Left renal cortex interstitium (tissue), 4 donors: ENCODE measurements at places on chromosomes 12 and 14.
A peak's percentile ranks its signal among the peaks of the same experiment; 100 is the strongest.

DNA sequence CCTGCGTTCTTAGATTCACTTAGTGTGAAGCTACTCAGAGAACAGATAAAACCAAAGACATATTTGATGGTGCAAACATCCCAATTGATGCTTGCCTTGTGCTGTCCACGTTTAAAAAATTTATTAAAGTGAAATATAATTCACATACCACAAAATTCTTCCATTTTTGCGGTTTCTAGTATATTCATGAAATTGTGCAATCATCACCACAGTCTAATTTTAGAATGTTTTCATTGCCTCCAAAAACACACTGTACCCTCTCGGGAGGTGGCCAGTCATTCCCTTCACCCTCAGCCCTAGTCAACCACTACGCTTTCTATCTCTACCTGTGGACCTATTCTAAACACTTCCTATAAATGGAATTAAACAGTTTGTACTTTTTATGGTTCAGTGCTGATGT is 1109.2 kb downstream of the FLRT2 start:
- no peak for DNase-seq

DNA sequence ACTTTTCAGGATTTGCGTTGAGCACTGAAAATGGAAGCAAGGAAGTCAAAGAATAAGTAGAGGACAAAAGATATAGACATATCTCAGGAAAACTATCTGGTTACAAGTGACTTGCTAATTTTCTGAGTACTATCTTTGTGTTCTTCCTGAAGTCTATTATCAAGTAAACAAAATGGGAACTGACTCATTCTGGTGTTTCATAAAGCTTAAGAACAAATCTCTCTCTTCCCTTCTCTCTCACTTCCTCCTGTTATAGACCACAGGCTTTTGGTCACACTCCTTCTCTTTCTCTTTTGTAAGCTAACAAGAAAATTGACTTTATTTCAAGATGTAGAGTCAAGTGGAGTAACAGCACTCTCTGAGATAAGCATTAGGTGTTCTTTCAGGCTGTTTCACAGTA is 406.6 kb upstream of the SYT1 start:
- no peak for DNase-seq

GRCh38 chr14:94213021-94213420 is 38.9 kb downstream of the PPP4R4 start:
- no peak for DNase-seq

DNA sequence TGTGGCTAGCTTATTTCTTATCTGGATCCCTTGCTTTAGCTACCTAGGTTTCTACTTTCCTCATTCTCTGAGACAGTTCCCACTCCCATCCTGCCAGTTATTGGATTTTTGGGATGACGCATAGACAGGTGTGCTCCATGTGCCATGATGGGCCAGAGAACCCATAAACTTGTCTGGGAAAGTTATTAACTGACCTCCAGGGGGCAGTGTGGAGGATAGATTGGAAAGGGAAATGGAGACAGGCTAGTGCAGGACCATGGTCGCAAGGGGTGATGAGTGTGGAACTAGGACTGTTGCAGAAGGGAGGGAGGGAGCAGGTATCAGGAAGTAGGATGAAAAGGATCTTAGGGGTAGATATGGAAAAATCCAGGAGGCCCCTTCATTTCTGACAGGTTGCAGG is 80.3 kb downstream of the ESRRB start:
- no peak for DNase-seq

DNA sequence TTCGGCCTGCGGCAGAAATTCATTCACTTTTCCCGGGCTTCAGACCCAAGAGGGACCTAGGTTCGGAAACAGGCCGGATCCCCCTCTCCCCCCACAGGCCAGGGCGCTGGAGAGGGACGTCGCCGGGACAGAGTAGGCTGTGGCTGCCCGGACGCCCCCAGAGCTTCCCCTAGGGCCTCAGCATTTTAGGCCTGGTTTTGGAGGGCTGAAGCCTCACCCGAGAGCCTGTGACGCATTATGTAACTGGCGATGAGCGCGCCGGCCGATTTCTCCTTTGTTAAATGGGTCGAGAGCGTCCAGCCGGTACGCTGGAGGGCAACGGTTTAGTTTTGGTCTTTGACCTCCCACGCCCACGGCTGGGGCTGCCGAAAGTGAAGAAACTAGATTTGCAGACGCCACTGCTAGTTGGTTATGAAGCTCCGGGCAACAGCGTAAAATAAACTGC is 657 bp downstream of the PEBP1 start:
- DNase-seq, result peak; percentile 16

GRCh38 chr12:69553628-69554248 is 31.5 kb upstream of the CCT2 start:
- DNase-seq, result peak; percentile 18

DNA sequence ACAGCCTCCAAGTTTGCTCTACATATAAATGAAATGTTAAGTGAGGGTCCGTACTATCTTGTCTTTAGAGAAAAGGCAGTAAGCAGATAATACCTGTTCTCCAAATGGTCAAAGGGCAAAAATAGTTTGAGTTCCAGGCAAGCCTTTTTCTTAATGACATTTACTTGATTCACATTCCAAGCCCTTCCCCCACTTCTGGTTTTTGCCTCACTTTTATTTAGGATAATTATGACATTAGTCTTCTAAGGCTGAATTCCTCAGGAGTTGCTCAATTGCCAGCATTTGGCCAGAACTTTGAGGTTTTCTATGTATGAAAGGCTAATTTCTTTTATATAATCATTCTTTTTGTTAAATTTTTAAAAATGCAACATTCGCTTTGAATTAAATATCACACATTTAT is 62.5 kb upstream of the DUSP6 start:
- no peak for DNase-seq

GRCh38 chr14:21997300-21997699 is 323.7 kb upstream of the OR4E1 start:
- no peak for DNase-seq

DNA sequence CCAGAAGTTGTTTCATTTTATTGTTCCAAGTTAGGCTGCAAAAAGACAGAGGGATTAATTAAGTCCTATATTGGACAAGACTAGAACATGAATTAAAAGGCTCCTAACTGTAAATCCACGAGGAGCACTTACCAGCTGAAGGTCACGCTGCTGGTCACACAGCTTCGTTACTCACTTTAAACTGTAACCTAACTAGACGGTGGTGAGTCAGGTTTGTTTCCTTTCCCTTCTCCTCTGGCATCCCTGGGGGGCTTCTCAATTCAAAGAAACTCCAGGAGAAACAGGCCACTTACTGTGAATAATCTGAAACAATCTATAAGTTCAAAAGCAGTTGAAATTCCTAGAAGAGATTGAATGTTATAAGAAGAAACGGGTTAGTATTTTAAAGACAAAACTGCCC is 331.4 kb downstream of the BCAT1 start:
- DNase-seq, result no peak

DNA sequence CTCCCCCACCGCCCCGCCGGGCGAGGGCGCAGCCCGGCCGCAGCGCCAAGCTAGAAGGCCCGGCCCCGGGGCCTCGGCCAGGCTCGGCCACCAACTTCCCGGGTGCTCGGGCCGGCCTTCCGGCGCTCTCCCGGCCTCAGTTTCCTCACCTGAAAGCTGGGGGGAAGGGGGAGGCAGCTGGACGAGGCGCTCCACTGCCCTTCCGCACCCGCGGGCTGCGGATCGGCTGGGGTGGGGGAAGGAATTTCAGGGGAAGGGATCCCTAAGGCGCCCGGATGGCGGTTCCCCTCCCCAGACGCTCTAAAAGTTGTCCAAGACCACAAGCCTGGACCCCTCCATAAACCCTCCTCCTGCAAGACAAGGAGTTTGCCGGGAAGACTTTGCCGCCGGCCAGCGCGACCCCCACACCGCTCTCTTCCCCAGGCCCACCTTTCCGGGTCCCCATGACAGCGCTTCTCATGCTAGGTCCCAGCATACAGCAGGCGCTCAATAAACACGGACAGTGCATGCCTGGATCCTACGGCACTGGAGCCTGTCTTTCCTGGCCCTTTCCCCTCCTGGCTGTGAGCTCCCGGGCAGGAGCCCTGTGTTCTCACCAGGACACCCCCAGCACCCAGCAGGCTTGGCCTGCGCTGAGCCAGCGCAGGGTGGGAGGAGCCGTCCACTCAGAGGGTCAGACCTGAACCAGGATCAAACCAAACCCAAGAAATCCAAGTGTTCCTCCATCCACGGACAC is 18.1 kb downstream of the BEGAIN start:
- DNase-seq, result no peak

- no peak for DNase-seq
These were observed 256.9 kb downstream of the SYT1 start for GRCh38 chr12:79121486-79121885.

GRCh38 chr12:65533177-65533883 is 254.8 kb downstream of the MSRB3 start:
- DNase-seq, result no peak

- no peak for DNase-seq
These were observed 1.5 kb downstream of the CRIP1 start for GRCh38 chr14:105487986-105488777.

DNA sequence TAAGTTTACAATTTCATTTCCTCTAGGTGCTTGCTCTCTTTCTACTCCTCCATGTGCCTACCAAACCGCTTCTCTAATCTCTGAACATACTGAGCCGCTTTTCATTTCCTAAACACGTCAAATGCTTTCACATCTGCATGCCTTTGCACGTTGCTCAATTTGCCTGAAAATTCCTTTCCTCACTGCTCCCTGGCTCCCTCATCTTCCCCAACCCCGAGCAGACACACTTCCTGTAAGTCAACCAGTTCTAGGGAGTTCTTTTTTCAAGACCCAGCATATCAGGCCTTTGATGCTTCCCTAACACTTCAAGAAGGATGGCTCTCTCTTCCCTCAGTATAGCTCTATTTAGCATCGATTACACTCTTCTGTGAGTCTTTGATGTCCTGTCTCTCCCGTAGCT is 50.3 kb downstream of the LMO3 start:
- no peak for DNase-seq

DNA sequence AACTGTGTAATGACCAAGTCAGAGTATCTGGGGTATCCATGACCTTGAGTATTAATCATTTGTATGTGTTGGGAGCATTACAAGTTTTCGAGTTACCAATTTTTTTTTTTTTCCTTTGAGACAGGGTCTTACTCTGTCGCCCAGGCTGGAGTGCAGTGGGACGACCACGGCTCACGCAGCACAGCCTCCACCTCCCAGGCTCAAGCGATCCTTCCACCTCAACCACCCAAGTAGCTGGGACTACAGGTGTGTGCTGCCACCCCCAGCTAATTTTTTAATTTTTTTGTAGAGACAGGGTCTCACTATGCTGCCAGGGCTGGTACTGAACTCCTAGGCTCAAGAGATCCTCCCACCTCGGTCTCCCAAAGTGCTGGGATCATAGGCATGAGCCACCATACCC is 19.7 kb downstream of the SSH1 start:
- no peak for DNase-seq

- no peak for DNase-seq
These were observed 608.5 kb downstream of the TMEM121 start for GRCh38 chr14:106134886-106135285.

DNA sequence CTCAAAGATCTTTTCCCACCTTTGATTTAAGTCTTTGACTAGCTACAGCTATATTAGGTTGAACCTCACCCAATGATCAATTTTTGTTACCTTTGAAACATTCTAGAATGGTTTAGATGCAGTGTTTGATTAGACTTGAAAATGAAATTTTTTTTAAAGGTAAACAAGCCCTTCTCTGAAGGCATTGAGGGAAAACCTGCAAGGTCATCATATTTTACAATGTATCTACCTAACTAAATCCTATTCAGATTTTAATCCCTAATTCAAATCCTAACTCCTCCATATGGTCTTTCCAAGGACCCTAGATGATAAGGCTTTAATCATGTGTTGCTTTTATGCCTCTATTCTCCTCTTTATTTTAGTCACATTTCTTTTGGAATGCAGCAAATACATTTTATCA is 95.4 kb downstream of the ALG10B start:
- no peak for DNase-seq

DNA sequence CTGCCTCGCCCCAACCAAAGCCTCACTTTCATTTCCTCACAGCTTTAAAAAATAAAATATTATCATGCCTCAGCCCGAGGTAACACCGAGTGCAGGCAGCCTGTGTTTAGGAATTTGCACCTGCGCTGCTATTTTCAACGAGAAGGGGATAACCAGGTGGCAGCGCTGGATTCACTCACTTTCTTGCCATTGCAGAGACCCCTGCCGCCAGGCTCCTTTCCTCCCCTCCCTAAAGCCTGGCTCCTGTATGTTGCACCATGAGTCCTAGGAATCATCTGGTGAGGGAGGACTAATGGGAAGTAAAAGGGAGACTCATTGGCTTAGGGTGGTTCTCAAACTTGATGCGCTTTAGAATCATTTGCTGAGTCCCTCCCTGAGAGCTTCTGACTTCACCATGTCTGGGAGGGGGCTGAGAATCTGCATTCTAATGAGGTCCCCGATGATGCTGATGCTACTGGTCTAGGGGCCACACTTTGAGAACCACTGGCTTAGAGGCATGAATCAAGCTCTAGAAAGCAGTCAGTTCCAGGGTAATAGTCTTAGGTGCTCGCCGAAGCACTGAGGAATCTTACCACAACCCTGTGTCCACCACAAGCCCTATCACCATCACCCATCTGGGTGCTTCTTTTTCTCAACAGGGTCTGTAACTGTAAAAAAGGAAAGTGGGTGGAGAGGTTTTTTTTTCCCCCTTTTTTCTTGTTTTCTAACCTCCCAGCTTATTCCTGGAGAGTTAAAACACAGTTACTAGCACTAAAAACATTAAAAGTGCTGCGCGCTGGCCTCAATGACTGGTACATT is 83.8 kb downstream of the SLC38A1 start:
- DNase-seq, result no peak

DNA sequence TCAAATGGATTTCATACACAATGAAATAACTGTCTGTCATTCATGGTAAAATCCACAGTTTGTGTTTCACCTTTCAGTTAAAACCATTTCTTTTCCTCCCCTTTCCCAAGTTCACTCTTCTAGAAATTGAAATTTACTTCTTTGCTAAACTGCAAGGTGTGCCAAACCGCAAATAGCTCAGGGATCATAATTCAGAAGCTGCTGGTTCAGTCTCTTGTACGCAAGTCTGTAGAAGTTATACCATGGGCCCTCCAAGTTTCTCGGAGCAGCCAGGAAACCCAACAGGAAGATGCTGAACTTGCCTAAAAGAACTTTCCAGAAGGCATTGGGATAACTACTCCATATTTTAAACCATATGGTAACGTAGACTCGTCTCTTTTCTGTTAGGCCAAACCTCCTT is 268.9 kb downstream of the FLRT2 start:
- no peak for DNase-seq

- no peak for DNase-seq
These were observed 254.9 kb downstream of the BTG1 start for GRCh38 chr12:91890742-91891141.

DNA sequence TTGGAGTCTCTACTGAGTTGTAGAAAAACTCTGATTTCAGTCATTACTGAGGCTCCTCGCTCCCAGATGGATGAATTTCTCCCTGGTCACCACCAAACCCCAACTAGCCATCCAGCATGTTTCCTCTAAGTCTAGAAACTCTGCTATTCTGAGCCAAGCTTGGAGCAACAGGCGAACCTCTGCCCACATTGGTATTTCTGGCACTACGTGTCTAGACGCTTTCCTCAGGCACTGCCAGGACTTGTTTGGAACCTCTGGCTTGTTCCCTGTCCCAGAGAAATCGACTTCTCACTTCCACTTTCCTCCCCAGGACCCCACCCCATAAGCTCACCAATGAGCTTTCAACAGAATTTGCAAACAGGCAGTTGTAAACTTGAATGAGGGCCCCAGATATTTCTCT is 27.6 kb downstream of the WSCD2 start:
- no peak for DNase-seq
